Type B pancreatic cell (in vitro differentiated cells): ENCODE measurements at places on chromosomes 12 and 14.

DNA sequence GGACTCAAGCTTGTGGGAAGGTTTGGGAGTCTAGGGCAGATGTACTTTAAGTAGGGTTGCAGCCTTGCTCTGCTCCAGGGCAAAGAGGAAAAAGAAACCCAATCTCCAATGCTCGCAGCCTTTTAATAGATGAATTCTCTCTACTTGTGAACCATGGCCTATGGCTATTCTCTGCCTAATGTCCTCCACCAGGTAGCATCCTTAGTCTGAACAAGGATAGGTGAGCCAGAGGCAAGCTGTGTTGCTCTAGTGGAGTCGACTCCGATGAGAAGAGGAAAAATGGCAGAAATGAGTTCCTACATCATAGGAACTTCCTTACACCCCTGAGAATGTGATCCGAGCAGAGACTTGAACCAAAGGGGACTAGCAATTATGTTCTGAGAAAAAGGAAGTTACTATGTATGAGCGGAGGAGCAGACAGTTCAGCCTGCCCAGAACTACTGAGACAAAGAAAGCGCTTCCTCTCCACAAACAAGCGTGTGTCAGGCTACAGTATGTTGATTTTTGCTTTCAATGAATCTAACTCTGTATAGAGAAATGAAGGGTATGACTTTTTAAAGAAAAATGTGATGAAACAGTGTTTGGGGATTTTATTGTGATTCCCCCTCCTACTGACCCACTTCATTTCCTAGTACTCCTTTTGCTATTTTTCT lies 153.6 kb upstream of the ARID2 start:
- DNase-seq: no peak

DNA sequence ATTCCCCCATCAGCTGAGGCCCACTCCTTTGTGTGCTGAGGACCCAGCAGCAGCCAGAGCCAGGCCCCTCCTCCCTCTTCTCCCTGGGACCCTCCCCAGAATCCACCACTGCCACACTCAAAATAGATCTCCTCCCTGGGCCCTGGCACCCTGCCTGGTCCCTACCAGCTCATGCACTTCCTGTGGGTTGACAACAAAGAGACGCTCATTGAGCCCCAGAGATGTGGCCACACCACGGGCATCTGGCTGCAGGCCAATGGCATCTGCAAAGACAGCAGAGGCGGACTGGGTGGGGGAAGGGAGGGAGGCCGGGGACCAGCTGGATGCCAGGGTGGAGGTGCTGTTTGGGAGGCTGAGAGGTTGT lies 16.0 kb upstream of the ENDOU start:
- DNase-seq: no peak

GRCh38 chr14:103007555-103007954 lies 49.8 kb downstream of the CDC42BPB start:
- DNase-seq: no peak

DNA sequence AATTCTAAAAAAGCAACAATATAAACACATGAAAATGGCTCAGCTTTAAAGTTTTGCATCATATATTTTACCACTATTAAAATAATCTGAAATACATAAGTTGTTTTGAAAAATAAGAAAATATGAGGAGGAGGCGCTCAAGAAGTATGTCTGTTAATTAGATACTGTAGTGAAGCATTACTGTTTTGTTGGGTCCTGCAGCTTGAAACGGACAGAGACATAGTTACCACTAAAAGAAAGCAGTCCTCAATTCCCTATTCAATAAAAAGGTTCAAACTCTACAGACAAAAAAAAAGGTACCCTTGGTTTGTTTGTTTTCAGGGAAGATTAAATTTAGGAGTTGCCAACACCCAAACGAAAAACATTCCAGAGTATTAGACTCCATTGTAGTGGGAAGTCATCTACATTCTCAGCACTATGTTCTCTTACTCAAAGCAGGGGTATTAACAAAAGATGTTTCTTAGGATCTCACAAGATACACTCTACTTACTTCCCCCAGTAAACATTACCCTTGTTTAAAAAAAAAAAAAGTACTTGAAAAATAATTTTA lies 3.0 kb downstream of the PAWR start:
- DNase-seq: no peak

DNA sequence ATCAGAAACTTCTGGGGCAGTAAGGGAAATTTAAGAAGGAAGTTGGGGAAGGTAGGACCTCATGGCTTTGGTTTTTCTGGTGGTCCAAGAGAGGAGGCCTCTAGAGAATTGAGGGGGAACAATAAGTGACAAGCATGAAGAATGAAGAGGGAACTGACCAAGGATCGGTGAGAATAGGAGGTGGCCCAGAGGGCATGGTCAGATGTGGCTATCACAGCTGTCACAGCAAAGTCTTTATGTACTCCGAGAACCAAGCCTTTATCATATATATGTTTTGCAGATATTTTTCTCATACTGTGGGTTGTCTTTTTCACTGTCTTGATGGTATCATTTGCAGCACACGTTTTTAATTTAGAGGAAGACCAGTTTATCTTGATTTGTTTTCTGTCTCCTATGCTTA lies 64.3 kb downstream of the PPP2R5C start:
- no peak for DNase-seq

GRCh38 chr12:9719790-9720189 lies 13.1 kb downstream of the CLECL1 start:
- DNase-seq: no peak

- DNase-seq: no peak
These were observed 491.5 kb downstream of the SLC6A15 start for GRCh38 chr12:84421103-84421502.

DNA sequence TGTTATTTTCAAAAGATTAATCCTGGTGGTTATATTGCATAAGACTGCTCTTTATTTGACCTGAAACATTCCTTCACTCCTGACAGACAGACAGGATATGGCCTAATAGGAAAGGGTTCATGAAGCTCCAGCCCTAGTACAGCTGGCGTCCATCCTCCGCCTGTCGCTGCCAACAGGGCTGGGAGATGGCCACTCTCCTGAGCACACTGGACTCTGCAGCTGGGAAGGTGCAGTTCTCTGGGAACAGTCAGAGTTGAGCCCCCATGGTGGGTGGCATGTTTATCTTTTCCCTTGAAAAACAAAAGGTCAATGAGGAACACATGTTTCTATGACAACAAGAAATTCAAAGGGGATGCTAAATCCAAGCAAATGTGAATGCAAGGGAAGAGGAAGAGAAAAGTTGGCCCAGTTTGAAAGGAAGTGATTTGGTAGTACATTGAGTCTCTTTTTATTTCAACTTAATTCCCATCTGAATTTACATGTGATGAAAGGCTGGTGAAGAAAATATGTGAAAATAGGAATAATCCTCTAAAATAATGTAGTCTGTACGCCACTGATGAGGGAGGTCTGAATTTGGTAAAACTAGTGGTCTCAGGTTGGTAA lies 89.9 kb upstream of the DCN start:
- no peak for DNase-seq

- no peak for DNase-seq
These were observed 11.8 kb downstream of the FNTB start for GRCh38 chr14:64998455-64998931.

DNA sequence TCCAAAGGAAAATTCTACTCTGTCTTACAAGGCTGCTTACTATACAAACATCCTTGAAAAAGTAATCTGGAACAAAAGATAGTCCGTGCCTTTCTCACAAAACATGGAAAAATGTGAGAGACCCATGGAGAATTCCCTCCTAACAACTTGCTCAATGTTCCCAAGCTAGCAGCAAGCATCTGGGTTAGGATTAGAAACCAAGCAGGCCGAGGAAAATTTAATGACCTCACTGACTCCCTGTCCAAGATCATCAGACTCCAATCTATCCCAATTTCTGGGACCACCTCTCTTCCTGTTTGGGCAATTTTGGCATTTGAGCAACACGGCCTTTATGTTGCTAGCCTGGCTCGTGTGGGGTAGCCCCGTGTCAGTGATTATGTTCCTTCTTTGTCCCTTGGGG lies 18.1 kb upstream of the GSG1 start:
- no peak for DNase-seq

- no peak for DNase-seq
These were observed 589 bp upstream of the ZNF219 start for GRCh38 chr14:21098892-21099595.

GRCh38 chr12:124851342-124851741 lies 12.3 kb downstream of the SCARB1 start:
- DNase-seq: no peak

- DNase-seq: no peak
These were observed 144.3 kb upstream of the GSC start for GRCh38 chr14:94914191-94914590.

- no peak for DNase-seq
These were observed 34.4 kb upstream of the TSPAN9 start for GRCh38 chr12:3042826-3043225.

DNA sequence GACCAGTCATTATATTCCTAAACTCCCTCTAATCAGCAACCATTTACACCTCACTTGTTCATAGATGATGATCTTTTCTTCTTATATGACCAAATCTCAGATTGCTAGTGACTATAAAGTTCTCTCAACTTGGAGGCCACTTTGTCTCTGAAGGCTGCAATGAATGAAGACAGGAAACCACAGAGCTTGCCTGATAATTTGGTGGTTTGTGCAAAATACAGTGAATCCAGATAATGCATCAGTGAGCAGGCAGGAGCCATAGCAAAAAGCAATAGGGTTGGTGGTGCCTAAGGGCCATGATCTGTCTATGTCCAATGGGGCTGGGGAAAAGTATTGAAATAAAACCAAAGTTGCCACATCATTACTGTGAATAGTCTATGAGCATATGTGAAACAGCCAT lies 123.8 kb upstream of the LRFN5 start:
- no peak for DNase-seq

DNA sequence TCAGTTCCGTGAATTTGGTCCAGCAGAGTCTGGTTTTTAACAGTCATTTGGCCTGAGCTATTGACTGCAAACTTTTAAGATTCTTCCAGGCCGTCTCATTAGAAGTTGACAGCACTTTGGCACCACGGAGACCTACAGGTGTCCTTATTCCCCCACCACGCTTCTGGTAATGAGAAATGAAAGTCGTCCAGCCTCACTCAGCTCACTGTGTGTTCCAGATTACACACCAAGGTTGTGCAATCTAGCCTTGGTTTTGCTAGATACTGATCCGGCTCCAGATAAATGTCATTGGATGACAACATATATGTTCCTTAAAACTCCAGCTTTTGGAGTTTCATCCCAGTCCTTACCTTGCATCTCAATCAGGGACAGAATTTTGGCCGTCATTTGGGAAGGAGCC lies 210.4 kb downstream of the CHST11 start:
- no peak for DNase-seq

GRCh38 chr14:88043529-88044443 lies 38.9 kb downstream of the GPR65 start:
- no peak for DNase-seq

GRCh38 chr12:60093428-60093827 lies 497.6 kb downstream of the SLC16A7 start:
- no peak for DNase-seq

GRCh38 chr14:103019236-103019635 lies 38.1 kb downstream of the CDC42BPB start:
- no peak for DNase-seq

DNA sequence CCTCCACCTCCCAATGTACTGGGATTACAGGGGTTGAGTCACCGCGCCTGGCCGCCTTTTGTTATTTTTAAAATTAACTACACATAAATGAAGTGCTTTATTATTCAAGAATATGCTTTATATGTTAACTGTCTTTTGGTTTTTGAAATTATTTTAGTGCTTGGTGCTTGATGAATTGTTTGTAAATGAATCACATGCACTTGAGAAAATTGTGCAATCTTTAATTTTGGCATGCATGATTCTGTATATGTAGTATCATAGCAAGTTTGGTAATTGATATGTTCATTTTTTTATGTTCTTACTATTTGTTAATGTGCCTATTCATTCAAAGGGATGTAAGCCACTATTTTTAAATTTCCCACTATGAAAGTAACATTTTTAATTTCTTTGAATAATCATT lies 440.9 kb downstream of the NAV3 start:
- no peak for DNase-seq

DNA sequence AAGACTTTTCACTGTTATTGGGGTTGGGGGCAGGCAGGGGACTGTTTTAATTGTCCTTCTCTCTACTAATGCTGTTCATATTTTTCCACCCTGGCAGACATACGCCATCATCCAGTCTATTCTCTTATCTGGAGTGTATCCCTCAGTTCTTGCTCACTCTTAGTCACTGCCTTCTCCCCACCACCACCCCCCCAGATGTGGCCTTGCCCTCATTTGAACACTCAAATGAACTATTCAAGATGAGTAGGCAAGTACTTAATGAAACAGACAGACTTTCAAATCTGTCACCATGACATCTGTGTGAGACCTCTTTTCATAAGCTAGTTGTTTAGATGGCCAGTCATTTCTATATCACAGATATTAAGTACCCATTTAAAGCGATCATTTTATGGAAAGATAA lies 10.1 kb downstream of the NUDT4 start:
- no peak for DNase-seq

- DNase-seq: no peak
These were observed 48.0 kb downstream of the IRAK3 start for GRCh38 chr12:66236969-66237368.

DNA sequence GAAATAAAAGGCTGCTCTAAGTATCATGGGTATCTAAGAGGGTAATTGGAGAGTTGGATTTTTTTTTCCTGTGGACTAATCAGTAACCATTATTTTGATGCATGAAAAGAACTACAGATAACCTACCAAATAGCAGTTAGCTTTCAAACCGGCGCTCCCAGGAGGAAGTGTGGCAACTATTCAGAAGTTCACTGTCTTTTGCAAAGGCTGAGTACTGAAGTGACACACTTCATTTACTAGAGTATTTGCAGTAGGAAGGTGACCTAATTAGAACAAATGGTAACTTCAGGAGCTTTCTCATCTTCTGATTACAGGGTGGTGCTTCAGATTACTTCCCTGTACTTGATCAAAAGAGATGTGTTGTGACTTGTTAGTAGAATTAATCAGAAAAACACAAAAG lies 87.7 kb downstream of the PELI2 start:
- no peak for DNase-seq

- no peak for DNase-seq
These were observed 24.6 kb upstream of the SMOC1 start for GRCh38 chr14:69854598-69854997.

GRCh38 chr14:86020841-86021240 lies 490.9 kb downstream of the FLRT2 start:
- no peak for DNase-seq

DNA sequence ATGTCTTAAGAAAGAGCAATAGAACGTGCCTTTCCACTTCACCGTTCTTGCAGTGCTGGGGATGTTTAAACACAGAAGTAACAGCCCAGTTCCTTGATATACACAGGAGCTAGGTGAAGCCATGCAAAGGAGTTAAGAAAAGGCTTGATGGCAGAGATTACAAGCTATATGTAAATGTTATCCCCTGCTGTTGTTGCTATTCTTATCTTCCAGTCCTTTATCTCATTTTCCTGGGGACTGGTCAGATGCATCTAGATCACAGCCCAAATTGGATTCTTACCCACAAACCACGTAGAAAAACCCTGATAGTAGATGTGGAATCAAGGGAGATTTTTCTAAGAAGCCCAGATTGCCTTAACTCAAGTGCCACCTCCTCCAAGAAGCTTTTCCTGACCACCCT lies 5.5 kb downstream of the ASCL1 start:
- DNase-seq: no peak

GRCh38 chr12:114194956-114195355 lies 211.0 kb downstream of the TBX5 start:
- DNase-seq: no peak

GRCh38 chr12:70985850-70986249 lies 65.3 kb upstream of the PTPRR start:
- DNase-seq: no peak
